ENCODE measurements at places on chromosomes 2 and 18. TPM values are rescaled to one million over a fixed set of nuclear protein-coding genes. Genes with fewer than 3 reads are reported as not detected.
A peak's percentile ranks its signal among the peaks of the same experiment; 100 is the strongest.

AMER3 gene
- not detected for total RNA-seq

DNA sequence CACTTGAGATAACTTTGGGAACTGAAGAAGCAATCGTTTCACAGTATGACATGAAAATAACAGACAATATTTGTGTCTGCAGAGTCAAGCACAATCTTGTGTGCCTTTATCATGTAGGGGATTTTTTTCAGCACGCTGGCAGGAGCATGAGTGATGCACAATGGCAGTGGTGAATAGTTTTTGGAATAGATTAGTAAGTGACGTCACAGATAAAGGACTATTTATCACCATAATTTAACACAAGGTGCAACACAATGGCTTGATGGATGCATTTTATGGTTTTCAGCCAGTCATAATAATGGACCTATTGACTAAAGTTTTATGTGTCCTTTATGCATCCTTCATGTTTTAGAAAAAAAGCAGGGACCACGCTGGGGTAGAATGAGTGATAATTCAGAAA lies 559.8 kb upstream of the FANCL start:
- H3K27ac ChIP-seq = no peak overlapping the region
- H3K4me3 ChIP-seq = no peak overlapping the region
- no peaks in the 10 kb centered on the region for H3K27me3 ChIP-seq
- H3K36me3 ChIP-seq = no peaks in the 10 kb centered on the region
- no peaks in the 10 kb centered on the region for H3K4me1 ChIP-seq

DNA sequence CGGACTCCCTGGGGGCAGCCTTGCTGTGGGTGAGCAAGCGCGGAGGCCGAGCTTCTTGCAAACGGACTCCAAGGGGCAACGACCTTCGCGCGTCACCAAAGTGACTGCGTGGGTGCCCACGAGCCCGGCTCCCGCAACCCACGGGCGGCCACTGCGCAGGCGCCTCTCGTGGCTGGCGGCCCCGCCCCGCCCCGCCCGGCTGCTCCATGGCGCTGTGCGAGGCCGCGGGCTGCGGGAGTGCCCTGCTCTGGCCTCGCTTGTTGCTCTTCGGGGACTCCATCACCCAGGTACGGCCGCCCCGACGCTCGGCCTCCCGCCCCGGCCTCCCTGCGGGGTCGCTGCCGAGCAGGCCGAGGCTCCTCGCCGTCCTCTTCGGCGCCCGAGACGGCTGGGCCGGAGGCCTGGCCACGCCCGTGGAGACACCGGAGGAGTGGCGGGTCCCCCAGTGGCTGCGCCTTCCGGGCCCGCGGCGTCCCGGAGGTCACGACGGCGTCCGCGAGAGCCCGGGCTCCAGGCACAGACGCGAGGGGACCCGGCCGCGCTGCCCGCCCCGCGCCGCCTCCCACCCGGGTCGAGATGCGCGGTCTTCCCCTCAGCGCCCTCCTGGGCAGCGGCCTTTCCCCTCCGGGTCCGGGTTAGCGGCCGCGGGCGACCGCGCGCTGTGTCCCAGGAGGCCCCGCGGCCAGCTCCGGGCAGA lies at the start of gene IAH1:
Gene IAH1 (plus strand): TSS at position 191 of the 697 bp plus-strand sequence. CDS start 16 bp downstream, at position 207.
- no peaks in the 10 kb centered on the region for H3K27me3 ChIP-seq
- no peaks in the 10 kb centered on the region for H3K4me1 ChIP-seq
- H3K27ac ChIP-seq = peak within 1 kb of the TSS; percentile 94
- H3K36me3 ChIP-seq = peaks cover 38% of the 10 kb centered on the region
- peak; percentile 30 for DNase-seq

CRYGD gene
- total RNA-seq = not detected

DNA sequence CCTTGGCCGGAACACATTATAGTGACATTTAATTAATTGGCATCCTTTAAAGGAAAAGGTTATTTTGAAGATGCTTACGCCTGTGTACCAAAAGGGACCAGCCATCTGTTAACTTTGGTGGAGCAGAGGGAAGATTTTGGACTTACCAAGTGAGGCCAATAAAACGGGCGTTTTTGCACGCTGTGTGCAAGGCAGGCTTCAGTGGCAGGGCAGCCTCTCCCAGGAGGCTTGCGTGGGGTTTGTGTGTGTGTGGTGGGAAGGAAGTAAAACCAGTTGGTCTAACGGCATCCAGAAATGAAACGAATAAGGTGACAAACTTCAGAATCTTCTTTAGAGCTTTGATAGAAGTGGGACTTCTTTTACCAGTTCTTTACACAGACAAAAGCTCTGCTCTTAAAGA lies 191.7 kb downstream of the PRKCE start:
- H3K36me3 ChIP-seq = peaks cover 10% of the 10 kb centered on the region
- H3K27me3 ChIP-seq = no peaks in the 10 kb centered on the region
- no peak overlapping the region for H3K27ac ChIP-seq
- no peak overlapping the region for H3K4me3 ChIP-seq
- DNase-seq = no peak
- no peaks in the 10 kb centered on the region for H3K4me1 ChIP-seq

- no peak overlapping the region for H3K4me3 ChIP-seq
- no peak for DNase-seq
- no peaks in the 10 kb centered on the region for H3K27me3 ChIP-seq
- H3K36me3 ChIP-seq = no peaks in the 10 kb centered on the region
- no peak overlapping the region for H3K27ac ChIP-seq
Measured at GRCh38 chr2:163441603-163442002, 294.2 kb downstream of the FIGN start.

FBLN7 gene
- 0.60 TPM for total RNA-seq

DNA sequence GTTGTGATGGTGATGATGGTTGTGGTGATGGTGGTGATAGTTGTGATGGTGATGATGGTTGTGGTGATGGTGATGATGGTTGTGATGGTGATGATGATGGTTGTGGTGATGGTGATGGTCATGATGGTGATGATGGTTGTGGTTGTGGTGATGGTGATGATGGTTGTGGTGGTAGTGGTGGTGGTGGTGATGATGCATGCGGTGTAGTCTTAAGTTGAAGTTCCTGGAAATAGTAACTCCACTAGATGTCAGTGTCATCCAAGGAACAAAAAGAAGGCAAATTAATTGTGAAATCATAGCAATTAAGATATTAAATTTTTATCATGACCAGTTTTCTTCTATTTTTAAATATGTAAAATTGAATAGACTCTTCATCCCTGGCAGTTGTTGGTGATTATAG lies 309.2 kb downstream of the AGAP1 start:
- no peak overlapping the region for H3K4me3 ChIP-seq
- no peaks in the 10 kb centered on the region for H3K27me3 ChIP-seq
- no peaks in the 10 kb centered on the region for H3K4me1 ChIP-seq
- DNase-seq = no peak
- no peaks in the 10 kb centered on the region for H3K36me3 ChIP-seq

PRKAG3 gene
- not detected for total RNA-seq

GRCh38 chr18:62037012-62037742 lies 144.4 kb upstream of the RNF152 start:
- DNase-seq = no peak
- no peak overlapping the region for H3K27ac ChIP-seq
- H3K36me3 ChIP-seq = no peaks in the 10 kb centered on the region
- no peaks in the 10 kb centered on the region for H3K4me1 ChIP-seq
- no peaks in the 10 kb centered on the region for H3K27me3 ChIP-seq

- no peaks in the 10 kb centered on the region for H3K27me3 ChIP-seq
- no peak for DNase-seq
- no peaks in the 10 kb centered on the region for H3K36me3 ChIP-seq
- no peak overlapping the region for H3K27ac ChIP-seq
- H3K4me1 ChIP-seq = no peaks in the 10 kb centered on the region
Measured at GRCh38 chr2:12770300-12770968, 53.7 kb downstream of the TRIB2 start.
